ENCODE measurements at places on chromosomes 12 and 14.

DNA sequence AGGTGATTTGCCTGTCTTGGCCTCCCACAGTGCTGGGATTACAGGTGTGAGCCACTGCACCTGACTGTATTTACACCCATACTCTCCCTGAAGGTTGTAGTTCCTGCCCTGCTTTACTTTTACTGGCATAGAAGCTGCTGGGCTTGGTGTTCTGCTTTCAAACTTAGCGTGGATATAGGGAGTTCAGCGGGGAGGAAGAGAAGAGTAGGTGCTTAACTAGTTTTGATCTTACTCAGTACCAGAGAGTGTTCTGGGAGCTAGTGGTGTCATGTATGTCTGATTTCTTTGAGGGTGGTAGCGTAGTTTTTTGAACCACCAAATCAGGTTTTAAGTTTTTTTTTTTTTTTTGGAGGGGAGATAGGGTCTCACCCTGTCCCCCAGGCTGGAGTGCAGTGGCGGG is 13.8 kb downstream of the RCOR1 start:
- no peak for DNase-seq

DNA sequence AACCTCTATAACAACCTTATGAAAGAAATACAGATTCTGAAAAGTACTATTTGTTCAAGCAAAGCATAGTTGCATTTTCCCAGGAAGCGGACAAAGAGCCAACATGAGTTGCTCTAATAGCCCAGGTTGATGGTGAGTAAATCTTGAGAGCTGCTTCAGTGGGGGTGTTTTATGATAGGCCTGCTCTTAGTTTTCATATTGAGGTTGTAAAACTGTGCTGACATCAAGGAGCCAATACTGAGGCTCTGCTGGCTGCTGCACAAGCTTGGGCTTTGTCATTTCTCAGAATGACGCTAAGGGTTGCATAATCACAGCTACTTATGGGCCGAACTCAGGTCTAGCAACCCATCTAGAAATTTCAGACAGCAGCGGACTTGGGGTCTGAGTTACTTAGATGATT is 11.5 kb downstream of the TBC1D30 start:
- no peak for DNase-seq

- DNase-seq, result peak; percentile 11
Measured at GRCh38 chr12:47504775-47505446, 200.9 kb downstream of the RPAP3 start.

- no peak for DNase-seq
Measured at GRCh38 chr14:39614297-39614923, 182.2 kb upstream of the FBXO33 start.

DNA sequence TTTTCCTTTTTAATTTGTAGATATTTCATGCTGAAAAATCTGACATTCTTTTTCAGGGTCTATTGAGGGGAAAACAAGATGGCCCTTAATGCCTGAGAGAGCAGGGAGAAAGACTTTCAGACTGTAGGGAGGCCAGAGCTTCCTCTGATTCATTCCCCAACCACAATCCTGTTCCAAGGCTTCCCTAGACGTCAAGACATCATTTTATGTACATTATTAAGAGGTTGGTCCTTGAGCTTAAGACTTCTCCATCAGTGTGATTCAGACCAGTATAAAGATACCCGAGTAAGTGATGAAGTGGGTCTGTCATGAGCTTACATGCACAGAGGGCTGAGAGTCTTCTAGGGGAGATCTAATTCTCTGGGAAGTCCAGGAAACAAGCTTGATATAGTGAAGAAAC is 57.3 kb downstream of the AVPR1A start:
- no peak for DNase-seq

- no peak for DNase-seq
Measured at GRCh38 chr14:89377544-89377943, 39.5 kb downstream of the FOXN3 start.

DNA sequence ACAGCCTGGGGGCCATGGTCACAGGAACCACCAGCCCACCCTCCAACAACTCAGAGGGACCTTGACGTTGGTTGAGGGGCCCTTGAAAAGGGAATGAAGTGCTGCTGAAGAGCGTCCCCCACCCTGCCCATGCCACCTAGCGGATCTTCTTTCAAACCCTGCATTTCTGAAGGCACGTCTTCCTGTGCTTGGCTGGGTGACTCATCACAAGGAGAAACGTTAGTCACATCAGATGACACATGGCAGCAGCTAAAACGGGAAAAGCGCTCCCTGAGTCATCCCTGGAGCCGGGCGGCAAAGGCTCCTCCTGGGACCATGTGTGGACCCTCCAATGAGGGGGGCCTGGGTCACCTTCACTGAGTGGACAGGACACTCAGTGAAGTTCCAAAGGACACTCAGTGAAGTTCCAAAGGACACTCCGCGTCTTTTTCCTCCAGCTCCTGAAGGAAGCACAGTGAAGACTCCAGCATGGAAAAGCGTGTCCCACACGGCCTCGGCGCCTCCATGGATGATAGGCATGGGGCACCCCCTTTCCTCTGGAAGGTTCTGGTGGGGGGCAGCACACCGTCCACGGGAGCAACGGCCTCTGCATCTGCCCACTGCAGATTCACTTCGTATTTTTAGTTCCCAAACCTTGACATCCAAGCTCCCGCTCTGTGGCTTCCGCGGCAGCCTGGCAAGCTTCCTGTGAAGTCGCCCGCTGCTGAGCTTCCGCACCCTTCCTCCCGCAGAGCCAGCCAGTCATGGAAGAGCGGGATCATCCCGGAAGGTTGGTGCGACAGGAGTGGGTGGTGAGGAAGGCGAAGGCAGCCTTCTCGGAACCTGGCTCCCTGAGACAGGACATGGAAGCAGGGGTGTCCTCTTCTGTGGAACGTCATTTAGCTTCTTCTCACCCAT is 383.4 kb downstream of the VRK1 start:
- peak; percentile 25 for DNase-seq

DNA sequence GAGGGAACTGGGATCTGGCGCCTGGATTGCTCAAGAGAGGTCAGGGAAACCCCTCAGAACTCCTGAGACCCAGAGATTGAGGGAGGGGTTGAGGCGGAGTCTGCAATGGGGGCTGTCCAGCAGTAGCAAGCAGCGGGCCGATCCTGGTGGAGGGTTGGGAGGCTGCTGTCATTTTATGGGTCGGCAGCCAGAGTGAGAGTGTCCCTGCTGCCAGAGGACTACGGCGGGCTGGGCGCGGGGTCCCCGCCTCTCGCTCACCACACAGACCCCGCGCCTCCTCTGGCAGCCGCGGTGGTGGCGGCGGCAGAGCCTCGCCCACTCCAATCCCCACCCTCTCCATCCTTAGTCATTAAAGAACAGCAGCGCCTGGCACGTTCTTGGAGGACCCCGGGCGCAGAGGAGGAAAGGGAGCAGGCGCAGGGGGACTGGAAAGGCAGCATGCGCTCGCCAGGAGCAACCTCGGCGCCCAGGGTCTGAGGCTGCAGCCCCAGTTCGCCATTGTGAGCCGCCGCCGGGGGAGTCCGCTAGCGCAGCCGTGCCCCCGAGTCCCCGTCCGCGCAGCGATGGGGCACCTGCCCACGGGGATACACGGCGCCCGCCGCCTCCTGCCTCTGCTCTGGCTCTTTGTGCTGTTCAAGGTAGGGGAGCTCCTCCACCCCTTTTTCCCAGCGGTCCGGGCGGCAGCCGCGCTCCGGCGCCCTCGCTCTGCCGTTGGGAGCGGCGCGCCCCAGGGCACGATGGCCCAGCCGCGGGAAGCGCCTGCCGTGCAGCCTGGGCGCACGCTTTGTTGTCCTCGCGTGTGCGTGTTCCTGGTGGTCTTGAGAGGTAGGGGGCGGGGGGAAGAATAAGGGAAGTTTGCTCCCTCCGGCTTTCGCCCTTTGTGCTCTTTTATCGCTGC is at the start of gene PTPRO:
Gene PTPRO (plus strand): TSS at position 345 of the 898 bp plus-strand sequence.
- no peak for DNase-seq

- DNase-seq, result no peak
Measured at GRCh38 chr14:99119554-99120525, 152.2 kb downstream of the BCL11B start.

GRCh38 chr12:33423706-33424105 is 15.9 kb downstream of the SYT10 start:
- DNase-seq, result no peak

GRCh38 chr14:49250109-49250508 is 336.1 kb downstream of the RPS29 start:
- DNase-seq, result no peak

DNA sequence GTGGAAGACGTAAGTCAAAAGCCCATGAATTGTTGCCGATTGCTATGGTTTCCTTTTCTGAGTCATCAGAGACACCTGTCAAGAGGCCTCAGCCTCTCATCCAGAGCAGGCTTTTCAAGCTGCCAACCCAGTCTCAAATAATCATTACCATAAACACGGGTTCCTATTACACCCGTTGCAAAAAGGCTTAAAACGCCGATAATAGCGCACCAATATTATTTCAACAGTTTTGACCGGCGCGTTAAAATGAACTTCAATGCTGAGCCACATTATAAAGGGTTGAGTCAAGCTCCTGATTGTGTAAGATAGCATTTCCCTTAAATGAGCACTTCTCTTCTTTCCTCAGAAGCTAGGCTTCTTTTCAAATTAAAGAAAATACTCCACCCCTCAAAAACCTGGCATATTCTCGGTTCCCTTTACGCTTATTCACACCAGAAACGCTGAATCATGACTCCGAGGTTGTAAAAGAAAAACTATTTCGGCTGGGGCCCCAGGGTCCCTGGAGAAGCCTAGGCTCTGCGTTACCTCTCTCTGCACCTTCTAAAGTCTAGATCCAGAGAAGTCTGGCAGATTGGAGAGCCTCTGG is 1.4 kb downstream of the TMTC1 start:
- DNase-seq, result peak; percentile 63

GRCh38 chr12:132204063-132204792 is 60.0 kb downstream of the NOC4L start:
- peak; percentile 5 for DNase-seq

DNA sequence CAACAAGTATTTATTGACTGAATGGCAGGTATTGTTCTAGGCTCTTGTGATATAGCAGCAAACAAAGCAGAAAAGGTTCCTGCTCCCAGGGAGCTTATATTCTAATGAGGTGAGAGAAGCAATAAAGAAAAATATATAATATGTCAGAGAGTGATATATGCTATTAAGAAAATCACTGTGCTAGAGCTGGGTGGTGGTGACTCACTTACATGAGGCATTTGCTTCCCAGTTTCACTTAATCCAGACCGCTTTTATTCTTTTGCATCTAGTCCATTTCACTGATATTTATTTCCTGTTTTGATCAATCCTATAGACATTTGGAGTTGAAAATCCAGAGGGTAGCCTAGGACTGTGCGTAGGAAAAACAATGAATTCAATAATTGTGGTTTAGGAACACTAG is 17.5 kb downstream of the TRHDE start:
- no peak for DNase-seq

- DNase-seq, result no peak
Measured at GRCh38 chr14:39339003-39339402, 93.2 kb downstream of the FBXO33 start.

GRCh38 chr12:67519484-67520433 is 128.8 kb upstream of the DYRK2 start:
- no peak for DNase-seq

- no peak for DNase-seq
Measured at GRCh38 chr12:74441872-74442271, 95.8 kb upstream of the ATXN7L3B start.

- no peak for DNase-seq
Measured at GRCh38 chr12:7092986-7093460, 778 bp upstream of the C1R start.

GRCh38 chr12:59834659-59835474 is 239.0 kb downstream of the SLC16A7 start:
- no peak for DNase-seq

DNA sequence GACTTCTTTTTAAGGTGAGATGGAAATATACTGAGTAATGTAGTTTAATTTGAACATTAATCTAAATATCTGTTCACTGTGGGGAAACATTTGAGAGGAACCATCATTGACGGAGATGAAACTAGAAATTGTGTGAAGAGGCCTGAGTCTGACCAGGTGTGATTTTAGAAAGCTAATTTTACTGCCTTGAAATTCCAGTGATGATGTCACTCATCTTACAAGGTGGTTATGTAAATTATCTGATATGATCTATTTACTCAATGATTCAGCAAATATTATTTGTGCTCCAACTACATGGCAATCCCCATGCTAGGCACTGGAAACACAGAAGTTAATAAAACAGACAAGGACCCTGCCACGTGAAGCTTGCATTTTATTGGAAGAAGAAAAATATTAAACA is 435.7 kb upstream of the DCN start:
- no peak for DNase-seq

DNA sequence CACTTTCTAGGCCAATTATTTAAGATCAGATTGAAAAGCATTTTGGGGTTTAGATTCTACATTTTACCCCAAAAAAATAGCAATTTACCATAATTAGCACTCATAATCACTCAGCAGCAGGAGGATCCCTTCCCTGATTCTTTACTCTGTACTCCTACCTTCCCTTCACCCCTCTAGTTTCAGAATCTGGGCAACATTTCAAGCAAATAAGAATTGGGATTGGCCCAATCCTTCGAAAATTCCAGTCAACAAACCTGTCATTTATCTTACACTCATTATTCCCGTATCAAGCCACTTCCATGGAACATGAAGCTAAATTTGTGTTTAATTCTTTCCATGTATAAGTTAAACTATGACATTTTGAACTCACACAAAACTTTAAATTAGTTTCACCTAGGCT is 349.1 kb upstream of the USP15 start:
- DNase-seq, result no peak

GRCh38 chr12:25058658-25059058 is 109.8 kb upstream of the BCAT1 start:
- DNase-seq, result no peak

- peak; percentile 38 for DNase-seq
Measured at GRCh38 chr12:22042976-22043669, 2.9 kb upstream of the CMAS start.

GRCh38 chr14:66596241-66596985 is 88.5 kb downstream of the GPHN start:
- no peak for DNase-seq

DNA sequence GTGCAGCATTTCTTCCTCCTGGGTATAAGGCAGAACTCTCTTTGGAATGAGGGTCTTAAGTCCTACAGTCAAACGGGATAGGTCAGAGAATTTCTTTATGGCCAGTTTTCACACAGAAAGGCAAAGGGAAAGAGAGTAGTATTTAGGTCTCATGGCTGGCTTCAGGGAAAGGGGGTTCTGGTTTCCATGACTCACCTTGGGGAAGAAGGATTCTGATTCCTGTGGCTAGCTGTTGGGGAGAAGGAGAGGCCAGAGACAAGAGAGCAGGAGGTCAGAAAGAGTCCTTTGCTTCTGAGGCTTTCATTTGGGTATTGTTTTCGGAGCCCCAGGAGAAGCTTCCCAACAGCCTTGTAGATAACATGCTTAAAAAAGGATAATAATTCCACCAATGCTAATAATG is 332.5 kb downstream of the NPAS3 start:
- peak; percentile 7 for DNase-seq

- DNase-seq, result no peak
Measured at GRCh38 chr14:71399057-71399487, 491.8 kb downstream of the PCNX1 start.

Measured in skeletal muscle cell (primary cell).